ENCODE measurements at places on chromosomes 1 and 21. TPM values are rescaled to one million over a fixed set of nuclear protein-coding genes. Genes with fewer than 3 reads are reported as not detected.

DNA sequence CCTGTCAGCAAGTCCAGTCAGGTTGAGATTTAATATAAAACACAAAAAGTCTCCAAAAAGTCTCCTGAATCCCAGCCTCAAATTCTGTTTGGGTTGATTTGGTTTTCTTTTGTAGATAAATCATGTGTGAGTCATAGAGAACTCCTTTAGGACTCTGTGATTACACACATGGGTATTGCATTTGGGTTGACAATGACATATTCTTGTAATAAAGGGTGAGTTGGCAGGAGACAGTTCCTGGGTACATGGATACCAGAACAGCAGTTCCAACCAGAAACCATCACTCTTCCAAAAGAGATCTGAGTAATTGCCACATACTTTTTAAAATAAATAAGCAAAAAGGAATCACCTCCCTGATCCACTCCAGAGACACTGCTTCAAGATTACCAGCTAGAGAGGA, 8.9 kb downstream of the CR2 start:
- no peak for DNase-seq

DNA sequence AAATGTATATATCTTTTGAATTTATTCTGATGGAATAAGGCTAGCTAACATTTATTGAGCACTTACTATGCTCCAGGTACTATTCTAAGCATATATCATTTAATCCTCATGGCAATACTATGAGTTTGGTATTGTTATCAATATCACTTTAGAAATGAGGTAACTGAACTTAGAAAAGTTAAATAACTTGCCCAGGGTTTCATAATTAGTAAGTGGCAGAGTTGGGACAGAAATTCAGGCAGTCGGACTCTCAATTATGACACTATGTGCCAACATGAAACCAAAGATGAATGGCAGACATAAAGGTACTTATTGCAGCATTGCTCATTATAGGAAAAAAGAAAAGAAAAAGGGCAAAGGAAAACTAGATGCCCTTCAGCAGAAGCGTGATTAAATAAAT, 48.2 kb downstream of the RAB3GAP2 start:
- DNase-seq, result no peak

- no peak for DNase-seq
These were observed 34.7 kb downstream of the AGT start for GRCh38 chr1:230679192-230679591.

DNA sequence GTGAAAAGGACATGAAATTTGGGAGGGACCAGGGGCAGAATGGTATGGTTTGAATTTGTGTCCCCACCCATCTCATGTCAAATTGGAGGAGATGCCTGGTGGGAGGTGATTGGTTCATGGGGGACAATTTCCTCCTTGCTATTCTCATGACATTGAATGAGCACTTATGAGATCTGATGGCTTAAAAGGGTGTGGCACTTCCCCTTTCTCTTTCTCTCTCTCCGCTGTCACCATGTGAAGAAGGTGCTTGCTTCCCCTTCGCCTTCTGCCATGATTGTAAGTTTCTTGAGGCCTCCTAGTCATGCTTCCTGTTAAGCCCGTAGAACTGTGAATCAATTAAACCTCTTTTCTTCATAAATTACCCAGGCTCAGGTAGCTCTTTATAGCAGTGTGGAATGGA, 7.6 kb upstream of the GBP4 start:
- DNase-seq, result no peak

DNA sequence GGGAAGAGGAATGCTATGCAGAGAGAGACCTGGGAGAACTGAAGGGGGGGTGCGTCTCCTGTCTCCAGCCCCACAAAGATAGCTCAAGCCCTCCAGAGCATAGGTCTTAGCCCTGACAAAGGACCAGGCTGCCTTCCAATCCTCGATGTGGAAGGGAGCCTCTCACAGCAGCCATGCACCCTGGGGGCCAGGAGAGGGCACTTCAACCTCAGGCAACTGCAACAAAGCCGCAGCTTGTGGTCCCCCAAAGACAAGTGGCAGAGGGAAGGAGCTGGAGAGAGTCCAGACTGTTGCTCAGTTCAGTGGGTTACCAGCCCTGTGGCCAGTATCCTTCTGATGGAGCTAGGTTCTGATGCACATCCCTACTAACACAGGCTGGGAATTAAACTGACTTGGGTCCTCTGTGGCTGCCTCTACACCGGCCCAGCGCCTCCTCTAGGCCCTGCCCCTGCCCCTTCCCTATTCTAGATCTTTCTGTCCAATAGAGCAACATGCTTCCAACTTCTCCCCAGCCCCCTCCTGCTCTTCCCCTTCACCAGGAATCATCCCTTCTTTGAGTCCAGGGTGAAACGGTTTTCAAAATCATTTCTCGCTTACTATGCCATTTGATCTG, 100.7 kb upstream of the SPATA6 start:
- peak; percentile 14 for DNase-seq

GRCh38 chr1:230303069-230303468, 123.1 kb downstream of the PGBD5 start:
- no peak for DNase-seq

- peak; percentile 12 for DNase-seq
These were observed 710 bp upstream of the PALMD start for GRCh38 chr1:99645203-99645602.

DNA sequence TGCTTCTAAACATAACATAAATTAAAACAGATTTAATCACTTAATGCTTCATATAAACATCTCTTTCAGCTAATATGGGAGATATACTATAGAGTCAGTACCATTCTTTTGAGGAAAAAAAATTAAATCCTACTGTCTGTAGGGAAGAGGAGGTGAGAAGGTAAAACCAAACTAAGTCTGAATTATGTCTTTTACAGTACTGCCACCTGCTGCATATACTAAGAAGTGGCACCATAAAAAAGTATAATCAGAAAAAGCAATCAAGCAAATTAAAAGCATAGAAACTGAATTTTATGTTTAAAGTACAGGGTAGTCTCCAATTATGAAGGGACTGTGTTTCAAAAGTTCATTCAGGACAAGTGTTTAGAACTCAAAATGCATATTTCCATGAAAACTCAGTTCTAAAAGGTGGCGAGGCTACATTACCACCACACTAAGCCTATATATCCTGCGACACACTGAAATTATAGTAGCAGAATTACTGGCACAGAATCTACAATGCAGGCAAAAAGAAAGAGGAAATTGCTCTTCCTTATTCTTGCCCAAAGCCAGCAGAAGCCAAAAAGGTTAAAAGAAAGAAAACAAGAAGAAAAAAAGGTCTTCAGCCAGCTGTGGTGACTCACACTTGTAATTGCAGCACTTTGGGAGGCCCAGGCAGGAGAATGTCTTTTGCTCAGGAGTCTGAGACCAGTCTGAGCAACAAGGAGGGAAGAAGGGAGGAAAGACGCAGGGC, 9.0 kb downstream of the NSL1 start:
- DNase-seq, result no peak

DNA sequence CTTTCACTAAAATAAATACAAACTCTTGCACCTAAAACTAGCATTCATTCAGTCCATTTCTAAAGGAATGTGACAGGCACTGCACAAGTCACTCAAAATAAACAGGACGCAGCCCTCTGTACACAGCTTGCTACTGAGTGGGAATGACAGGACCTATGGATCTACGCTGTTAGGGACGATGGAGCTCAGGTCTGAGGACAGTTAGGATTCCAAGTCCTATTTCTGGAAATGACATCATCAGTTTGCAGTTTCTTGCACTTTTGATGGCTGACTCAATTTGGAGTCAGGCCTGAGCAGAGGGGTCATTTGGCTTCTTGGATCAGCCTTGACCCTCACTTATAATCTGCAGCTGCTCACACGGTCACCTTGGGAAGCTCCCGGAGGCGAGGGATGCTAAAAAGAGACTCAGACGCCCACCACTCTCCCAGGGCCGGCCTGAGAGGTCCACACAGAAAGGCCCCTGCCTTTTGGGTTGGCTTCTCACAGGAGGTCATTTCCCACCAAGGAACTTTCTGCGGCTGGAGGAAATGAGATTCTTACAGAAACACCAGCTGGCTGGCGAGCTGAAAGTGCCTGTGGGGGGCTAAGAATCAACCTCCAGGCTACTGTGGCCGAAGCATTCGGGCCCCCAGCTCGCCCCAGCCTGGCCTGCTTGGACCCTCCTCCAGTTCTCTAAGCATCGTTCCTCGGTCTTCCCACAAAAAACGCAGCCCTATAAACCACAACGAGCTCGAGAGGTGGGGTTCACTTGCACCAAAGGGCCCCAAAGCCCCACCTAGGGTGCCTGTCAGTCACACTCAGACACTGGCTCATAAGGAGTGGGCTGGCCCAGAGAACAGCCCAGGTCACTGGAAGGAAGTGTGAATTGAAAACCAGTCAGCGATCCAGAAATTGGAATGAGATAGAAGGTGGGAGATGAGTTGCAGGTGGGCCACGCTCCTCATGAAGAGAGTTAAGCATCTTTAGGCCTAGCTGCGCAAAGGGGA, 8.9 kb upstream of the PDE9A start:
- no peak for DNase-seq

GRCh38 chr1:56575865-56576264, 3.5 kb downstream of the PLPP3 start:
- DNase-seq, result no peak

DNA sequence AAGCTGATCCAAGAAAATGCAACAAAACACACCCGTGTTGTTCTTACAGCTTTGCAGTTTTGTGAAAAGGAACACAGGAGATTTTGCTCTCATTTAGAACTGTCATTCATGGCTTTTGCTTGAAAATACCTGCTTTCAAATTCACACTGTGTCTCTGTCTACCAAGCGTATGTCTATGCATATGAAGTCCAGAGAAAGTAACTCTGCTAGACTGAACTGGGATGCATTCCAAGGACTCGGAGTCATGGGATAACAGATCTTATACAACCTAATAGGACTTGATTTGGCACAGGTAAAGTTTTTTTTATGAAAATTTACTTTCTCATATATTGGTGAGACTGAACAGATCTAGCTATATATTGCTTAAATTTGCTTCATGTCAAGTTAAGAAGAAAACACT, 102.4 kb downstream of the PTGER3 start:
- DNase-seq, result no peak

ACOT11 gene
- 59.9 TPM for total RNA-seq

SYT11 gene
- total RNA-seq, result 14.1 TPM

PROX1 gene
- 132 TPM for total RNA-seq

ARHGEF19 gene
- total RNA-seq, result 0.57 TPM

NFASC gene
- 11.3 TPM for total RNA-seq

Measured in heart right ventricle (tissue), 16 donors.